SJSA1 (cell line): ENCODE measurements at places on chromosomes 1 and 21. TPM values are rescaled to one million over a fixed set of nuclear protein-coding genes. Genes with fewer than 3 reads are reported as not detected.

DNA sequence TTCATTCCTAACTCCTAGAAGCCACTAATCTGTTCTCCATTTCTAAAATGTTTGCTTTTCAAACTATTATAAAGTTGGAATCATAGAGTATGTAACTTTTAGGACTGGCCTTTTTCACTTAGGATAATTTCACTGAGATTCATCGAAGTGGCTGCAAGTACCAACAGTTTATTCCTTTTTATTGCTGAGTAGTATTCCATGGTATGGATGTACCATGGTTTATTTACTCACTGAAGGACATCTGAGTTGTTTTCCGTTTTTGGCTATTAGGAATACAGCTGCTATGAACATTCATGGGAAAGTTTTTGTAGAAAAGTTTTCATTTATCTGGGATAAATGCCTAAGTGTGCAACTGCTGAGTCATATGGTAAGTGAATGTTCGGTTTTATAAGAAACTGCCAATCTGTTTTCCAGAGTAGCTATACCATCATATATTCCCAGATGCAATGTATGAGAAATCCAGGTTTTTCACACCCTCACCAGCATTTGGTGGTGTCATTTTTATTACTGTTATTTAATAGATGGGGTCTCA lies 66.3 kb downstream of the SLC27A3 start:
- DNase-seq: no peak

ZNF648 gene
- not detected in 2 replicates for total RNA-seq

GRCh38 chr1:234069760-234070159 lies 165.3 kb downstream of the SLC35F3 start:
- no peak for DNase-seq

SHISAL2A gene
- not detected in 2 replicates for total RNA-seq

UBIAD1 gene
- total RNA-seq: 8.2 and 12.3 TPM in 2 replicates

DNA sequence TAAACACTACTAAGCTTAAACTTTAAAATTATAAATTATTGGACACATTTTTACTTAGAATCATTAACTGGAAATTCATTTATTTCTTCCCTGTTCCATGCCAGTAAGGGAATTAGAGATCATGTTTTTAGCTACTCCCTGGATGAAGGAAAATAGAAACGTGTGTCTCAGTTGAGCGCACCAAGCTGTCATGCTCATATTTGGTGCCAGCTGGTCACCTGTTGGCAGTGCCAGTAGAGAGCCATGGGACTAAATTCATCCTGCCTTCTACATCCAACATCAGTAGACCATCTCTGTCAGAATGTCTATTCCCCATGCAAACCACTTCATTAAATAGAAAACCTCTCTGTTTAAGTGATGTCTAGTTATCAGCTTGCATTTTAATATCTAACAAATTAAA lies 17.4 kb upstream of the SLC22A15 start:
- DNase-seq: no peak
